ENCODE measurements at places on chromosomes 7 and 10. TPM values are rescaled to one million over a fixed set of nuclear protein-coding genes. Genes with fewer than 3 reads are reported as not detected.

GRCh38 chr10:102438374-102438773 is 6.0 kb upstream of the CUEDC2 start:
- no peak for DNase-seq

GRCh38 chr7:17230099-17230807 is 68.2 kb upstream of the AHR start:
- no peak for DNase-seq

DNA sequence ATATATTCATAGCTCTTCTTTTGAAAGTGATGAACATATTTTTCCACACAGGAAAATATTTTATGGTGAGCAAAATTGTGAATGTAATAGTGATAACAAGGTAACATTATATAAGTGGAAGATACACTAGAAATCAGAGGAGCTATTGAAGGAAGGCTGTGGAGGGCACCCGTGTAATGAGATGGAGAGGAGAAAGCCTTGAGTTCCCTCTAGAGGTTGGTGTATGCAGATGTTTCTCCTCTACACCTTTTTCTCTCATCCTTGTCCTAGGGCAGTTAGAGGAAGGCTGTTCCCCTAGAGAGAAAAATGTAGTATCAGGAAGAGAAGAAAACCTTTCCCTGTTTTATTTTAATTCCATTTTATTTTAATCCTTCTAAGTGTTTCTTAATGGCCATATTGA is 54.6 kb upstream of the NRG3 start:
- no peak for DNase-seq

GRCh38 chr7:47937065-47937687 is 11.1 kb downstream of the PKD1L1 start:
- no peak for DNase-seq

DNA sequence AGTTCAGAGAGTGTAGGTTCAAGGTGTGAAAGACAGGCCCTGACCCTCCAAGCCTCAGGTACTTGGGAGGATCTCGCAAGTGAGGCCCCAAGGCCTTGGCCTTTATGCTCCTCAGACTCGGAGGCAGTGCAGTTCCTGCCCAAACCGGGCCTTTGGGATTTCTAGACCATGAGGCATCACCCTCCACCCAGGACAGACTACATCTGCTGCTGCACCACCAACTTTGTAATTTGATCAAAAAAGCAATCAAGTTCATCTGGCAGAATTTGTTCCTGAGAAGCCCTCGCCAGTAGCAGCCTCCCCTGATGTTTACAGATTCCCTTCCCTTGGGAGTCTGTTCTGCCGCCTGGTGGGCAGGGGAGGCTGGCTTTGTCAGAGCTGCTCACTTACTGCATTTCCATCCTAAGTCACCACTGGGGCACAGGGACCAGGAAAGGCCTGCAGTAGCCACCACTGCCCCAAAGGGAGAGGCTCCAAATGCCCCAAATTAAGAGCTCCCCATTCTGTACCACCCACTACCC is 2.1 kb downstream of the CAMK2G start:
- no peak for DNase-seq

GRCh38 chr10:33042565-33042964 is 84.5 kb upstream of the ITGB1 start:
- no peak for DNase-seq

The YAE1 gene
- total RNA-seq: 15.4 TPM

All from lung (tissue), 17 donors.